ENCODE measurements at places on chromosomes 6 and 20.

GRCh38 chr20:20184149-20184548 is 131.8 kb downstream of the CFAP61 start:
- no peak for DNase-seq

DNA sequence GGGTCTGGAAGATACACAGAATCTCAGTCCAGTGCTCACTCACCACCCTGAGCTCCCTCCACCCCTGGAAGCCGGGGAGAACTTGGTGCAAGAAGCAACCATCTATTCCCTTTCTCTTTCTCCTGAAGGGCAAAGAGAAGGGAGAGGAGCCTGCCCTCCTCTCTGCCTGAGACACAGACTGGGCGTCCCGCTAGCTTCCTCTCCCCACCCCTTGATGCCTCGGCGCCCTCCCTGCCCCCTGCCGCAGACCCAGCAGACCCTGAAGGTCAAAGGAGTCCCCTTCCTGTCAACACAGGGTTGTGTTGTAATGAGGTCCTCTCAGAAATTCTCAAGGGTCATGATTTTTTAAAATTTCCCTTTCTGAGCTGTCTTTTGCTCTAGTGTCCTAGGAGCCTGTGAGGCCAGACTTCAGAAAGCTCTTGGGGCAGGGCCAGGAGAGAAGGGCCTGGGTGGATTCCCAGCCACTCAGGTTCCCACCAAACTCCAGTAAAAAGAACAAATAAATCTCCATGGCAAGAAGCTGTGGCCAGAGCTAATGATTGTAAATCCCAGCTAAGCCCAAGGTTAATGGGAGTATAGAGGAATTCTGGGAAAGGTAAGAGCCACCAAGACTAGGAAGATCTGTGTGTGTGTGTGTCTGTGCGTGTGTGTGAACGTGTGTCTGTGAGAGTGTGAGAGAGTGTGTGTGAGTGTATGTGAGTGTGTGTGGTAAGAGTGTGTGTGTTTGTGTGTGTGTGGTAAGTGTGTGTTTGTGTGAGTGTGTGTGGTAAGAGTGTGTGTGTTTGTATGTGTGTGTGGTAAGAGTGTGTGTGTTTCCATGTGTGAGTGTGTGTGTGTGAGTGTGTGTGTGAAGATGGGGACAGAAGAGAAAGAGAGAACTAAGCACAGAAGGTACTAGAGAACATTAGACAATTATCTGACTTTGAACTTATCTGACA is 1.1 kb upstream of the JPH2 start:
- no peak for DNase-seq

GRCh38 chr6:3669916-3670315 is 81.6 kb downstream of the PXDC1 start:
- no peak for DNase-seq

DNA sequence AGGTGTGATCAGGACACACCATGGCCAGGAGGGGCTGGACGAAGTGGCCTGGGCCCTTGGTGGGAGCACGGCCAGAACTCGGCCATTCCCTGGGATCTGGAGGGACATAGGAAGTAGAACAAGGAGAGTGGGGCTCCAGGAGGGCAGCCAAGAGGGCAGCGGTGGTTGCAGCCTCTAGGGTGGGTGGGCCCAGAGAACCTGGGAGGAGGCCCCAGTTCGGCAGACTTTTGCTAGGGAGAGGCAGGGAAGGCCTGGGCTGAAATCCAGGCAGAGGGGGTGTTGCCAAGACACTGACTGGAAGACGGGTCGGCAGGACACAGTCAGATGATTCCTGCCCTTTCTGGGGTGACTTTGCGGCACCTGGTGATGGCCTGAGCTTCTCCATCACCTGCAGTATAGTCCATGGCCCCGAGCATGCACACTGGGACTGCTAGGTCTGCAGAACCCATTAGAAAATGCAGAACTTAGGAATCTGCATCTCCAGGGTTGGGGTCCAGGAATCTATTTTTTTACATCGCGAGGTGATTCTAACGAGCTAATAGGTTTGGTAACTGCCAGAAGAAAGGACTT is 224.8 kb downstream of the SYNDIG1 start:
- no peak for DNase-seq

DNA sequence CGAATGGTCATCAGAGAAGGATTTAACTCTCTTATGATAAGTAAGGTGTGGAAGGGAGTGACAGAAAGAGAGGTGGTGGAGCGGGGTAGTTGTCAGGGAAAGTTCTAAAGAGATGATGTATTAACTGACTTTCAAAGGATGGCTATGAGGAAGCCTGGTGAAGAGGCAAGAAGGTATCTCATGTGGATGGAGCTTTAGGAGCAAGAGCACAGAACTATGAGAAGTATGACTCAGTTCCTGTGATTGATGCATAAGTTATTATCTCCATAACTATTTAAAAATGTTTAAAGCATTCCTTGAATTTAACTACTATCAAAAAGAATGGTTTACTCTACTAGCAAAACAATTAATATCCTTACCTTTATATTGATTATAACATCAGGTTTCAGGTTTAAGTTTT is 28.8 kb downstream of the AK9 start:
- DNase-seq, result no peak

DNA sequence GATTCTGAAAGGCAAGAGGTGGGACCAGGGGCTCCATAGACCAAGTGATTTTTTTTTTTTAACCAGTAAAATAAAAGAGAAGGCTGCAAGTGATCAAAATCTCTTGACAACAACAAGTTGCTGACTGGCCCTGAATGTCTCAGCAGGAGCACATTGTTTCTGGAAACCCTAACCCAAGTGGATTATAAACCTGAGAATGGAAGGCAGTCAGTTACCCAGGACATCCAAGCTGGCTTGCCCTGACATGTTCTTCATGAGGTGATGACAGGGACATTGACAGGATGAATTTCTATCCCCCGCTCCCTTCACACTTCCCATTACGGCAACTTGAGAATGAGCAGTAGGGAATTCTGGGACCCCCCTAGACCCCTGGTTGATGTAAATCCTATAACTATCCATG is 49.6 kb upstream of the RIPOR2 start:
- DNase-seq, result no peak

DNA sequence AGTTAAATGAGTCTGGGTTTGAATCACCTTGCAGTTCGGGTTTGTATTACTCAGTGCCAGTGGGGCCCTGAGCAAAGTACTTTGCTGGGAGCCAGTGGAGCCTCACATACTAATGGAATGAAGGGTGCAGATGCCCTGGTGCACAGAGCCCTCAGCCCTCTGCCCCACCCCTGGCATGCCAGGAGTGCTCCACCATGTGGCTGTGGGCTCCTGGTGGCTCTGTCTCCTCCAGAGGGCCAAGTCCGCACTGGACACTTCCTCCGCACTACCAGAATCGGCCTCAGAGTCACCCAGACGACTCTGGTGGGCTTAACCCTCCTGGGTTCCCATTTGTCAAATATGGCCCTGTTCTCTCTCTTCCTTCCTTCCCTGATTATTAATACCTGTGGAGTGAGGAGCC is 94.0 kb downstream of the STK35 start:
- DNase-seq, result no peak

DNA sequence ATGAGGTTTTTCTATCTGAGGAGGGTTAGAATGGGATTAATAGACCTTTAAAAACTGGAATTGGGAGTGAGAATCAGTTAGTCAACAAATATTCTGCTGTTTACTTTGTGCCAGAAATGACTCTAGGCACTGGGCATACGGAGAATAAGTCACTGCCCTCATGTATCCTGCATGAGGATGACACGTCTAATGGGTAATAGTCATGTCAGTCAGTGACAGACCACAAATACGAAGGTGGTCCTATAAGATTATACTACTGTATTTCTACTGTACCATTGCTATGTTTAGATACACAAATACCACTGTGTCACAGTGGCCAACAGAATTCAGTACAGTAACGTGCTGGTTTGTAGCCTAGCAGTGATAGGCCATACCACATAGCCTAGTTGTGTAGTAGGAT is 30.7 kb downstream of the ZFAND3 start:
- no peak for DNase-seq

DNA sequence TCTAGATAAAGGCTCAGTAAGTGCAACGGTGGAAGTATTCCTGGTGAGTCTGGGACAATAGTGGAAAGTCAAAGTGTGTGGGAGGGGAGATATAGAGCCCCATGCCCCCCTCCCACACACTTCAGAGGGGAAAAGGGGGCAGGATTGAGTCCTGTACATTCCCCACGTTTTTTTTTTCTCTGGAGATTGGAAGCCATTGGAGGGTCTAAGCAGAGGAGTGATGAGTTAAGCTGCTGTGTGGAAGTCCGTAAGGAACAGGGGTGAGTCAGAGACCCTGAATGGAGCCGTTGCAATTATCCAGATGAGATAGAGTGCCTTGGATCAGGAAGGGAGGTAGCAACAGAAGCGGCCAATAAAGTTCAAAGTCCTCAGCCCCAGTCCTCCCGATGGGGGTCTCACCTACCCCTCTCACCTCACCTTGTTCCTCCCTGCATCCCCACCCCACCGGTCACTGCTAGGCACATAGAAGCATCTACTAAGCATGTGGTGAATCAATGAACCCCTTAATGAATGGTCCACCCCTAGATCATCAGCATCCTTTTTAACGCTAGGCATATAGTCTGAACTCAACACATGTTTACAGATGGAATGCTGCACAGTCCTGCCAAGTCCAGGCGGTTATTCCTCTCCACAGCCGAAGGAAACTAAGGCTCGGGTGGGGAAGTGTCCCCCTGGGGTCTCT is 662 bp upstream of the SLC9A8 start:
- DNase-seq, result no peak

- peak; percentile 9 for DNase-seq
Measured at GRCh38 chr6:39330057-39330456, 7.6 kb upstream of the KCNK16 start.

- DNase-seq, result no peak
Measured at GRCh38 chr6:33694977-33695376, 16.5 kb downstream of the UQCC2 start.

- DNase-seq, result no peak
Measured at GRCh38 chr20:57047281-57048026, 219.0 kb downstream of the BMP7 start.

DNA sequence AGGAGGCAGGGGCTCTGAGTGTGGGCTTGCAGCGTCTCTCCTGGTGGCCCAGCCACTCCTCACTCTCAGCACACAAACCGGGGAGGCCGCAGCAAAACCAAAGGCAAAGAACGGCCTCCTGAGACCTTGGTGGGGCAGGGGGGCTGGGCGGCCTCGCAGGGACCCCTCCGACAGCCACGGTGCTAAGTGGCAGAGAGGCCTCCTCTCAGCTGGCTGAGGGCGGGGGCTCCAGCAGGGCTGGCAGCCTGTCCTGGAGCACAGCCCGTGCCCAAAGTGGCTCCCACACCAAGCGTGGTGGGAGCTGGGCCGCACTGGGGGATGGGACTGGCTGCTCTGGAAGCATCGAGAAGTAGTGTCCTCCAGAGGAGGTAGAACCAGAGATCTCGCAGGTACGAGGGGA is 334.4 kb downstream of the QKI start:
- no peak for DNase-seq

GRCh38 chr20:37494796-37495195 is 26.3 kb upstream of the NNAT start:
- DNase-seq, result no peak

DNA sequence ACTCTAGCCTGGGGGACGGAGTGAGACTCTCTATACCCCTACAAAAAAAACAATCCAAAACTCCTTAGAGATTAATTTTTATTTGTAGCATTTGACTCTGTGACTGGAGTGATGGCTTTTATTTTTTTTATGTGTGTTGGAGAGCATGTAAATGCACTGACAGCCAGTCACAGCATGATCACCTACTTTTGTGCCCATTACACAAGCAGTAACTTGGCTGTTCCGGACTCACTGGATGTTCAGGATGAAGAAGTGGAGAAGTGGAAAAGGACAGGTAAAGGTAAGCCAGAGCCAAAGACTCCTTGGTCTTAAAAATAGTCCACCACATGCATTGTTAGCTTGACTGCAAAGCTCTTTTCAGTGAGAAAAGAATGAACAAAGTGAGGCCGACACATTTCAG is 222.6 kb downstream of the FOXC1 start:
- DNase-seq, result no peak
